ENCODE measurements at places on chromosomes 12 and 14.

DNA sequence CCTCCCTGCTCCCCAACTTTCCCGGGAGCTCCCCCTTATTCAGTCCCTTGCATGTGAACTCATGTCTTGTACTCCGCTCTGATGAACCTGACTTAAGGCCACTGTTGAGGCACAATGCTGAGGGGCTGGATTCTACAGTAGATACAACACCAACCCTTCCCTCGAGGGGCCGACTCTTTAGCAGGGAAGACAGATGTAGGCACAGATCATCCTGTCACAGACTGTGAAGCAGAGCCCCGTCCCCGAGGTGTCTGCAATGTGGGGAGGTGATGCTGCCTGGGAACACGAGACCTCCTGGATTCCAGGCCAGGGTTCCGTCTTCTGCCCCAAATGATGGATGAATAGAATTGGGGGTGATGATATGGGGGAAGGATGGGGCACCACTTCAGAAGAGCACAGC is 175.1 kb downstream of the CHST11 start:
- no peak for DNase-seq

- DNase-seq: peak; percentile 15
Measured at GRCh38 chr12:90091809-90092208, 383.2 kb upstream of the ATP2B1 start.

- no peak for DNase-seq
Measured at GRCh38 chr14:105140581-105140980, 28.0 kb downstream of the JAG2 start.

DNA sequence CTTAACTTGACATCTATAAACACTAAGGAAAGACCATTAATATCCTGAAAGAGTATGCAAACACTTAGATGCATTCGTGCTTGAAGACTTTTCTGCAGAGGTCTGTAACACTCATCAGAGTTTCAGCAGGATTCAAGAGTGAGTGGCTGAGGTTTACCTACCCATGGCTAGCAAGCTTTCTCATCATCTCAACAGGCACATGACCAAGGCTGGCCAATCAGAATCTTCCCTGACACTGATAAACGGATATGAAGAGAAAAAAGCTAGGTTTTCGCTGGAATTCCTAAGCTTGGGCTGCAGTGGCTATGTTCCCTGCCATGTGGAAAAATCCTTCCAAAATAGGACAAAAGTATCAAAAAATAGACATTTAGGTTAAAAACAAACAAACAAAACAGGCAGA is 162.1 kb upstream of the USP15 start:
- DNase-seq: no peak

DNA sequence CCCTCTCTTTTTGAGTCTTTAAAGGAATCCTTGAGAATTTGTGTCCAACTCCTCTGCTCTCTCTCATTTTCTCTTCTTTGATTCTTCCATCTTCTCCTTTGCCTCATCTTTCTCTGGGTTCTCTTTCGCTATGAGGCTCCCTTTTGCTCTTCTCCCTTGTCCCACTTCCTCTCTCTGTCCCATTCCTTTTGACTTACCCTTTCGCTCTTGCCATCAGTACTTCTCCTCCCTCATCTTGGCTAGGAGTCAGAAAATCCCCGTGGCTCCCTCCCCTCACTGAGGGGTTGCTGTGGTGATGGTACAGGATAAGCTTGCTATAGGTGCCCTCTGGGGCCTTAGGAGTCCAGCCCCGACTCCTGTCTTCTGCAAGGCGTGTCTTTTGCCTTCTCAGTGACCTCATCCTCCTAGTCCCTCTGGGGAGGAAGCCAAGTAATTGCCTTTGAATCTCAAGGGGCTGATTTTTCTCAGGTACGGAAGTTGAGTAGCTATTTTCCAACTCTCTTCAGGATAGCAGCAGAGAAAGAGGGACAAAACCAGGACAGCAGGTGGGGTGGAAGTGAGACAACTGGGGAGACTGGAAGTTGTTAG is 6.4 kb downstream of the PDE1B start:
- DNase-seq: no peak

DNA sequence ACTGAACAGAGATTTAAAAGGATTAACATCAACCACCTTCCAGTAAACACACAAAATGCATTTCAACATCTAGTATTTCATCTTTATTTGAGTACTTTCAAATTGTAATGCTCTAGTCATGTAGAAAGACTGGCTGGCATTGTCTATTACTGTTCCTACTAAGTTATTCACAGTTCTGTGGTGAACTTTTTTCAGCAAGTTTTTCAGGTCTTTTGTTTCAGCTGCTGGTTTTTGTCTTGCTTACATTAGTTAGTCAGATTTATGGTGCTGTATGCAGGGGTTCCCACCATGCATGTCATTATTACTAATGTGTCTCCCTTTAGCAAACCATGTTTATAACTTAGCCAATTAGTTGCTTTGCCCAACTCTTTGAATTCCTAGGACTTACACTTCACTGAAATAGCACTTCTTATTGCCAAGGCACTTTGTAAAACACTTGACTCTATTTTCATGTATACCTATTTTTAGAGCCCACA is 253.4 kb upstream of the KITLG start:
- DNase-seq: no peak

- DNase-seq: no peak
Measured at GRCh38 chr12:92047393-92047826, 98.2 kb downstream of the BTG1 start.

DNA sequence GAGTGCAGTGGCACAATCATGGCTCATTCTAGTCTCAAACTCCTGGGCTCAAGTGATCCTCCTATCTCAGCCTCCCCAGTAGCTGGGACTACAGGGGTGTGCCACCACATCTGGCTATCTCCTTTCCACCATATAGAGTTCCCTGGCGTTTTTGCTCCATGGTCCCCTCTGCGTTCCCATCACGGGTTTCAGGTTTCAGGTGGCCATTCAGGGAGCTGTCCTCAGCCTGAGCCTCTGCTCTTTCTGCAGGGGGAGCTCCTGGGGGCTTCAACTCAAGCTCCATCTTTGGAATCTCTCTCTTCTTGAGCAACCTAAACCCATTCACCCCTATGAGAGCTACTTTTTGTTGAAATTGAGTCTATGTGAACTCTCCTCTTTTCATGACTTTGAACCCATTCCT is 11.6 kb downstream of the SMIM41 start:
- no peak for DNase-seq

- DNase-seq: no peak
Measured at GRCh38 chr12:120101182-120101581, 15.4 kb downstream of the RAB35 start.

GRCh38 chr14:90971687-90972086 is 88.8 kb downstream of the RPS6KA5 start:
- DNase-seq: no peak

GRCh38 chr12:52423661-52424500 is 10.3 kb downstream of the KRT75 start:
- DNase-seq: peak; percentile 31

DNA sequence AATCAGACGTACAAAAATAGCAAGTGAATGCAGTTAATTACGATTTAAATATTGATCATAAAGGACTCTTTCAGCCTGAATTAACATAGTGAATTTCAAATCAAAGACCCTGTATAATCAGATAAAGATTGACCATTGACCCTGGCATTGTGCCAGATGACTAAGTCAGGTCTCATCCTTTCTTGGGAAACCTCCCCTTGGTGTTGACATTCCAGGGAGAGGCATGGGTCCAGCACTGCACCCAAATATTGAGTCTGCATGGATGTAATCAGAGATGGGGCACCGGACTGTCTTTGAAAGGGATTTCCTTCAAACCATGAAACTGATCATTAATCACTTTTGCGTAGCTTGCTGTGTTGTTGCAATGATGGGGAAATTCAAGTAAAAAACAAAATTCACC is 1138.2 kb downstream of the BCL11B start:
- DNase-seq: no peak

- DNase-seq: peak; percentile 96
Measured at GRCh38 chr12:6383572-6384498, at the start of gene LTBR. Gene LTBR, plus strand, starts transcription at chr12:6384162. Its CDS starts 197 bp downstream, at chr12:6384359.

- no peak for DNase-seq
Measured at GRCh38 chr12:125180144-125180543, 114.9 kb downstream of the AACS start.

GRCh38 chr12:48924617-48925303 is 532 bp downstream of the FKBP11 start:
- DNase-seq: peak; percentile 71

DNA sequence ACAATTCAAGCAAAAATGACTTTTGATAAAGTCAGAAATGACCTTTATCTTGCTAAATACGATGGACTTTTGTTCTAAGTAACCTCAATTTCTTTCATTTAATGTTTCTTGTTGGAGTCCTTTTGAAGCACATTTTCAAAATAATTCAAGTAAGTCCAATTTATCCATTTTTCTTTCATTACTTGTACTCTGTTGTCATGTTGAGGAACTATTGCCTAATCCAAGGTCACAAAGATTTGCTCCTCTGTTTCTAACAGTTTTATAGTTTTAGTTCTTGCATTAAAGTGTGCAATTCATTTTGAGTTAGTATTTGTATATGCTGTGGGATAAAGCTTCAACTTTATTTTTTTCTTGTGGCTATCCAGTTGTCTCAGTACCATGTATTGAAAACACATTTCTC is 66.7 kb downstream of the CCER1 start:
- no peak for DNase-seq

GRCh38 chr14:23062002-23062401 is 4.7 kb upstream of the CDH24 start:
- DNase-seq: peak; percentile 65

DNA sequence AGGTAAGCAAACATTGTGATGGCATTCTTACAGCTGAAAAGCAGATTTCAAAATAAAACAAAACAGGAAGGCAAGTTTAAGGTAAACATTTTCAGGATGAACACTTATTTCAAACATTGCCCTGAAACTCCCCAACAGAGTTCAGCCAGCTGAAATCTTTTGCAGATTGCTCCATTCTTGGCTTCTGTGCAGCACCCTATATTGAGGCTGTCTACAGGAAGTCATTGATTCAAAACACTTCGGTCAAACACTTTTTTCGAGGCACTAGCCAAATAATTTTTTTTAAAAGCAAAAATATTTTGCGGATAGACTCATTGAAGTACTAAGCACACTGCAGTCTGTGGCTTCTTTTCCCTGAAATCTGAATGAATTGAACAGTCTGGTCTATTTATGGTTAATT is 318.1 kb upstream of the PDE3A start:
- no peak for DNase-seq

GRCh38 chr12:103301642-103302591 is 193.9 kb downstream of the C12orf42 start:
- no peak for DNase-seq

- DNase-seq: no peak
Measured at GRCh38 chr14:68211421-68211820, 391.8 kb downstream of the RAD51B start.

GRCh38 chr12:9036227-9036626 is 46.9 kb downstream of the KLRG1 start:
- no peak for DNase-seq

DNA sequence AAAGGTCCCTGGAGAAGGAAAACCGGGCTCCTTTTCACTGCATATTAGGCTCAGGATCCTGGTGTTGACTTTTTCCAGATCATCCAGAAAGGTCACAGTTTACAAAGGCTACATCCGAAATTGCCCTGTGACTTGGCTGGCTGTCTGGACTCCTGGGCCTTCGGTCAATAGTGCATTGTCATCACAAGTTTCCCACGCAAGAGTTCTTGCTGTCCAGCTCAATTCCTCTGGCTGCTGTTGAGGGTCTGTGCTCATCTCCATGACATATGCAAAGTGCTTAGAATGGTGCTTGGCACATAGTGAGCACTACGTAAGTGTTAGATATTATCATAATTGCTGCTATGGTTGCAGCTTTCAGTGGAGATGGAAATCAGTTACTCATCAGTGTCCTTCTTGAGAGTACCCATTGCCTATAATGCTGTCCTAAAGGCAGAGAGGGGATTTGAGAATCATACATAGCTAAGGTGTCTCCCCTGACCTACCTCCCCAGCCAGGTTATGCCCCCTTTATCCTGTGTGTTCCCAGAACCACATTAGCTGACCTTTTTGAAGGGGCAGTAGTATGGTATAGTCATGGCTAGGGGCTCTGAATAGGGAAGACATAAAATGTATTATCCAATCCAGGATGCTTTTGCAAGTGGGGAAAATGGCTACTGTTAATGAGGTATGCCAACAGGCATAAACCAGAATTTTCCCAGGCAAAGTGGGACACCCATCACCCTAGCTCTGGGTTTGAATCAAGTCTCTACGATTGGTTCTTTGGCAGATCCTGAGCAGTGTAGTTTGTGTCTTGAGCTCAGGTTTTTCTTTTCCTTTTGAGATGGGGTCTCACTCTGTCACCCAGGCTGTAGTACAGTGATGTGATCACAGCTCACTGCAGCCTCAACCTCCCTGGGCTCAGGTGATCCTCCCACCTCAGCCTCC is 132.0 kb upstream of the CCND2 start:
- no peak for DNase-seq

Data from LoVo (cell line).